Left renal pelvis (tissue), 4 donors: ENCODE measurements at places on chromosomes 2 and 18.

DNA sequence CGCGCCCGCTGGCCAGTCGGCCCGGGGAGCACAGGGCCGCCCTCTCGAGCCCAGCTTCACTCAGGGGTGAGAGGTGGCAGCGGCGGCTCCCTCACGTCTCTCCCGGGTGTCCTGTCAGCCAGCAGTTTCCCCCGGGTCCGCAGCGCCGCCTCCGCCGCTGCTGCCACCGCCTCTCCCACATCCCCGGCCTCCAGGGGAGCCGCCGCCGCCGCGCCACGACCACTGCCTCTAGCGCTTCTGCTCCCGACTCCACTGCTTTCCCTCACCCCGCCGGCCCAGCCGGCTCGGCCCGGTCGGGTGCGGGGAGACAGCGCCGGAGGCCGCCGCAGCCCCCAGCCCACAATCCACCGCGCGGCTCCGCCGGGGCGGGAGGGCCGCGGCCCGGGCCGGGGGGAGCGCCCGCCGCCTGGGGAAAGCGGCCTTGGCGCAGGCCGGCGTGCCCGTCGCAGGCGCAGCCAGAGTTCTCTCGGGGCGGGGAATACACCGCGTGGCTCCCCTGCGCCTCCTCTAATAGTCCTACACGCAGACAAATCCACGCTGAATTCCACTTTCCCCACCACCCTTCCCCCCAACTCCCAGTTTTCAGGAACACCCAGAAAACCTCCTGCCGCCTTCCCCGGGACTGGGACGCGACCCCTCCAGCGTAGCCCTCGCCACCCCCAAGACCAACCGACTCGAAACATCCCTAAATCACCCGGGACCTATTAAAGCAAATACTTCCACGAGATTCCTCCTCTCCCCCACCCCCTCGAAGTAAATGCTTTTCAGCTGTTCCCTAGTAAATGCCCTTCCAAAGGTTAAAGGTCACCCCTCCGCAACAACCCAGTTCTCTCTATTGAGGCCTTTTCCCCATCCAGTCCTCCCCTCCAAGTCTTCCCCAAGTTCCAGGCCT is at the start of gene VPS54:
Gene VPS54, minus strand, starts transcription at position 346 of the 892 bp plus-strand sequence. CDS start 35,429 bp downstream, outside the sequence.
- DNase-seq: peak; percentile 57

GRCh38 chr2:232374356-232374755 is 4.2 kb upstream of the ALPP start:
- no peak for DNase-seq

- no peak for DNase-seq
These were observed 175.1 kb downstream of the ACKR3 start for GRCh38 chr2:236744716-236745115.

GRCh38 chr2:216475767-216476166 is 22.9 kb upstream of the RPL37A start:
- no peak for DNase-seq

- no peak for DNase-seq
These were observed 249.9 kb upstream of the THUMPD2 start for GRCh38 chr2:40028792-40029488.
